ENCODE measurements at places on chromosomes 5 and 9. TPM values are rescaled to one million over a fixed set of nuclear protein-coding genes. Genes with fewer than 3 reads are reported as not detected.
A peak's percentile ranks its signal among the peaks of the same experiment; 100 is the strongest.

SLC34A3 gene
- 0.07 TPM for total RNA-seq

AK6 gene
- total RNA-seq = 33.0 TPM

SLC23A1 gene
- not detected for total RNA-seq

SLC6A18 gene
- total RNA-seq = not detected

DIRAS2 gene
- total RNA-seq = 4.8 TPM

FREM1 gene
- 0.22 TPM for total RNA-seq

DNA sequence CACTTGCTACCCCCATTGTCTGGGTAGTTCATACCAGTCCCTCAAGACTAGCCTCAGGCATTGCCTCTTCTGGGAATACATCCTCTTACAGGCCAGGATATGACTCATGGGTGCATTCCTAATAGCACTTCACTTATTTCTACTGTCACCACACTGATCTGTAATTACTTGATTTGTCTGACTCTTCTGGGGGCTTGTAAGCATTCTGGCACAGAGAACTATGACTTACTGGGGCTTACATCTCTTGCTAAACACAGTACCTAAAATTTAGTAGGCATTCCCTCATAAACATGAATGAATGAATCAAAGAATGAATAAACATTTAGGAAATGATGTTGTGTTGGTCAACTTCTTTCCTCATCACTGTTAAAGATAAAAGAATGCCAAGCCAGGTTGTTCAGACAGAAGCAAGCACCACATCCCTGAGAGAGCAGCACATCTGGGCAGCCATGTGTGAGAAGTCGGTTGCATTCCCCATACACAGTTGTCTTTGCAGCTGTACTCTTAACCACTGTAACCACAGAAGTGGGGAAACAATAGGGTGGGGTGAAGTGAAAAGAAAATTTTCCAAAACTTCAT lies 27.6 kb downstream of the IL7R start:
- DNase-seq = peak; percentile 70

DNA sequence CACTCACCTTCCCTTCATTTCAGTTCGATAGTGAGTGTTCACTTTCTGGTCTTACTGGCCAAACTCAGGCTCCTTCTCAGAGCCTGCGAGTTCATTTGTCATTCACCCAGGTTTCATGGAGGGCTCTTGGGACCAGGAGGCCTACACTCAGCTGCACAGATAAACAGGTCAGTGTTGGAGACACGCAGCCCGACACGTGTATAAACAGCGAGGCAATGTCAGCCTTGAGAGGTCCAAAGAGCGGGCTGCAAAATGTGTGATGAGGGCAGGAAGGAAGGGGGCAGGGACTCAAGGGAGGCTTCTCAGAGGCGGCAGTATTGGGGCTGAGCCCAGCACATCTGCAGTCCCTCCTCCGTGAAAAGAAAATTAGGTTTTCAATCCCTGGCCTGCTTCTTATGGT lies 82.6 kb upstream of the ZNF618 start:
- no peak for DNase-seq

DNA sequence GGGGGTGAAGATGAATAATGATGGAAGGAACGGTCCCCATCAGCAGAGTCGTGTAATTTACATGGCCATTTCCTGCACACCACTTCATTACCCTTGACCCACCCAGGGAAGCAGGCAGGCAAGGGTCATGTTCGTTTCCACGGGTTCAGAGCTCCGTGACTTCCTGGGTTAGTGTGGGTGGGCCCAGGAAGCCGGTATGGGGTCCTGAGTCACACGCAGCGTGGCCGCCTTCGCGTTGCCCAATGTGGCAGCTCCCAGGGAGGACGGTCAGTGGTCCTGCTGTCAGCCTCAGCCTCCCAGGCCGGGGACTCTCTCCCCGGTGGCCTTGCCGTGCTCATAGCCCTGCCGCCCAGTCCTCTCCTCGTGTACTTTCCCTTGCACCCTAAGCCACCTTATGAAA lies 5.1 kb upstream of the TERT start:
- no peak for DNase-seq

SAXO1 gene
- not detected for total RNA-seq

DNA sequence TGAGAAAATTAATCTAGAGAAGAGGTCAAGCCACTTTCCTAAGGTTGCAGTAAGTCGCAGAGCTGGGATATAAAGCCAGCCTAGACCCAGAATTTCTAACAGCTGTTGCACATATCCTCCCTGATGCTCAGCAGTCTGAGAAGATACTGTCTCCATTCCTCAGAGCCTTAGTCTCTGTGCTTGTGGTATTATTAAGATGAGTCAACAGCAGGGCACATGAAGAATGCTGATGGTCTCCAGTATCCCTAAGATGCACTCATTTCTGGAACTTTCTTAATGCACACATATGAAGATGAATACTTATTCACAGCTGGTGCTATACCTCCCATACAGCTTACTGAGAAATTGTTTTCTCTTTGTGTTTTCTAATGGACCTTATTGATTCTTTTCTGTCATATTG lies 32.5 kb downstream of the SGCD start:
- DNase-seq = no peak

GRCh38 chr5:123207081-123207537 lies 118.1 kb downstream of the PRDM6 start:
- DNase-seq = no peak

DNA sequence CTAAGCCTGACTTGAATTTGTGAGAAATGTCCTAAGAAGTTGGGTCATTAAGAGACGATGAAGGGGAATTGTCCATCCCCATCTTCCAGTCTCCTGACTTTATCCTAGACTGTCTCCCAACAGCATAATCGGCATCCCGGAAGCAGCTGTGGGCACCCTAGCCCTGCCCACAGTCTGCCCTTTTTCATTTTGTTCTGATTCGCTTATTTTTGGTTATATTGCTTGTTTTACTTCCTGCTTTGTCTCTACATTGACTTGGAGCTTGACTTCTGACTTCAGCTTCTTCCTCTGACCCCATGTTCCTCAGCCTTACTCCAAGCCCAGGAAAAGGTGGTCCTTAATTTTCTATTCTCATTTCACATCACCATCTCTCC lies 41.8 kb downstream of the UGCG start:
- no peak for DNase-seq

DNA sequence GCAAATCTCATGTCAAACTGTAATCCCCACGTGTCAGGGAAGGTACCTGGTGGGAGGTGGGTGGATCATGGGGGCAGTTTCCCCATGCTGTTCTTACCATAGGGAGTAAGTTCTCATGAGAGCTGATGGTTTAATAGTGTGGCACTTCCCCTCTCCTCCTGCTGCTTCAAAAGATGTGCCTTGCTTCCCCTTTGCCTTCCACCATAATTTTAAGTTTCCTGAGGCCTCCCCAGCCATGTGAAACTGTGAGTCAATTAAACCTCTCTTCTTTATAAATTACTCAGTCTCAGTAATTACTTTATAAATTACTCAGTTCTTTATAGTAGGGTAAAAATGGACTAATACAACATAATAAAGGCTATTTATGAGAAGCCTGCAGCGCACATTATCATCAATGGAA lies 7.1 kb upstream of the CNTRL start:
- no peak for DNase-seq

GRCh38 chr5:135477613-135478066 lies 25.5 kb upstream of the TIFAB start:
- no peak for DNase-seq

NFIB gene
- 2.4 TPM for total RNA-seq

DNA sequence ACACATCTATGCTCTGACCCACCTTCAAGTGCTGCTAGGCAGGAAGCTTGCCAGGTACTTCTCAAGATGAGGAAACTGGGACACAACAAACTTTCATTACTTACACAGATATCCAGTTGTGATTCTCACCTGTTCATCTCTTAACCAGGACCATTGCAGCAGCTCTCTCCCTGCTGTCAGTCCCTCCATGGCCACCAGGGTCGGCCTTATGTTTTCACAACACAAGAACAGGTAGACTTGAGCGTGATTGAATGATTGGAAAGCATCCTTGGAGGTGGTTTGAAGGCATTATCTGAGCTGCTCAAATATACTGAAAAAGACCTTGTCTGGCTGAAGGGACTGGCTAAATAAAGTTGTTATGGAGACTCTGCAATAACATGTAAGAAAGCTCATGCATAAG lies 94.4 kb downstream of the MTREX start:
- no peak for DNase-seq

DNA sequence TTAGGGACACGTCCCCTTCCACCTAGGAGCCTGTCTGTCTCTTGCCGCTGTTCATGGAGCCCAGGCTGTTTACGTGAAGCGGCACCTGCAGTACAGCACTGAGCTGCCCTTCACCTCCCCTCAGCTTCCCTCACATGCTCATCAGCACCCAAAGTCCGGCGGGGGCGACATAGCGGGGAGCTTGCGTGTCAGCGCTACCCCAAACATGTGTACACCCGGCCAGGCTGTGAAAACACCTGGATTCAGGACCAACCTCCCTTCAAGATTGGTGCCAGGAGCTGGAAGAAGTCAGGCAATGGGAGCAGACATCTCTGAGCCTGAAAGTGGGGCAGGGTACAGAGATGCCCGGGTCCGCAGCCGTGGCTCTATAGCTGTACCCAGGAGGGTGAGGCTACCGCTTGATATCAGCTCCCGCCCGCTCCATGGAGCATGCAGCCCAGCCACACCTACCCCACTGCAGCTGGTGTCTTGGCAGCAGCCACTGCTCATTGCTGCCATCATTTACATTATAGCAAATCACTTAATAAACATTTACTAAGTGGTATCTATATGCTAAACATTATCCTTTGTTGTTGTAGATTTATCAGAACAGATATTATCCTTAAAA lies 712.1 kb downstream of the CDH9 start:
- DNase-seq = no peak

- no peak for DNase-seq
Observed at GRCh38 chr5:32574540-32575175, 10.7 kb upstream of the SUB1 start.

PCSK1 gene
- not detected for total RNA-seq

GRCh38 chr9:115837618-115838017 lies 316.0 kb upstream of the PAPPA start:
- DNase-seq = no peak

GRCh38 chr9:77651203-77651602 lies 3.1 kb upstream of the GNA14 start:
- no peak for DNase-seq

IQGAP2 gene
- total RNA-seq = 0.80 TPM

FBXL7 gene
- total RNA-seq = 4.7 TPM

DNA sequence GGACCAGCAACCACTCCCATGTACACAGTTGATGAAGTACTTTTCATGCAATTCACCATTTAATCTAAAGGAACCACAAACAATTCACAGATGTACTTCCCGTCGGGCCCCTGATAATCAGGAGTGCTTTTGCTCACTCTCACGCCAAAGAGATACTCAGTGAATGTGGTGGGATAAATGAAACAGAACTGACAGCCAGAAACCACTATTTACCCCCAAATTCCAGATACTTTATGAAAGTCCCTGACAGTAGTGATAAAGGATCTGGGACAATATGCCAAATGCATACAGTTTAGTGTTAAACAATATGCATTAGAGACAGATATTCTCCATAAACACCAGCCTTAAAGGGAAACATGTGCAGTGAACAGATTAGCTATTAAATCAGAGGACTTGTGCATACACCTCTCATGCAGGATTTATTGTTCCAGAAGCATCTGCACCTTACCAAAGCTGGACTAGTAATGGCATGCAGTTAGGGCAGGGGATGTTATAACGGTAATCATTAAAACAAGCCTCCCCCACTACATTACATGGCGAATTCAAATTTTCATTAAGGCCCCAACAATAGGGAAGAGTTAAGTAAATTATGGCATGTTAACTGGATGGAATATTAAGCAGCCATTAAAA lies 74.0 kb upstream of the SLC25A51 start:
- DNase-seq = no peak

AOPEP gene
- 63.0 TPM for total RNA-seq

DNA sequence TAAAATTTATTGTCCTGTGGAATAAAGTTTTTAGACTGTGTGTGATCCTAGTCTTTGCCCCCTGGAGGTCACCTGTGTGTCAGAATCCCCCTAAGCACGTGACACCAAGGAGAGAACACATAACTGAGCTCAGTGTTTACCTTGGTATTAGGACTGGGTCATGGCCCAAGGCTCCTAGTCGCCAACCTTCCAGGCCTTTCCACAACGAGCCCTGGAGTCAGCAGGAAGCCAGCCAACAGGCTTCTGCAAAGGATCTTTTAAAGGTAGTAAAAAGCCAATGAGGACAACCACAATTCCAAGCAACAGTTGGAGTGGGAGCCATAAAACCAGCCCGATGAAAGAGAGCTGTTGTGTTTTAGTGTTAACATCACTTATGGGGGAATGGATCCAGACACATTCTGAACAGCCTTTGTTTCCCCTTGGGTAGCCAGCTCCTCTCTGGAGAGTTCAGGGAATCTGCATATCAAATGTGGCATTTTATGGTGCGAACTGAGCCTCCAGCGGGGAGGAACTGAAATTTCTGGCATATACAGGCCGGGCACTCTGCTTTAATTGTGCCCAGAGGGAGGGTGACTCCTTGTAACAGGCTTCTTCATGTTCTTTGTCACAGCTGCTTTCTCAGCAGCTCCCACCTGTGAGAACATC lies 239.9 kb downstream of the FSTL4 start:
- no peak for DNase-seq

Measured in epithelial cell of proximal tubule (primary cell).